CD4-positive, CD25-positive, alpha-beta regulatory T cell (primary cell): ENCODE measurements at places on chromosomes 2 and 18. TPM values are rescaled to one million over a fixed set of nuclear protein-coding genes. Genes with fewer than 3 reads are reported as not detected.

NDUFAF7 gene
- polyA plus RNA-seq, result 5.4 TPM

CABYR gene
- polyA plus RNA-seq, result not detected

ZAP70 gene
- 104 TPM for polyA plus RNA-seq

HSBP1L1 gene
- 9.6 TPM for polyA plus RNA-seq

DYNAP gene
- not detected for polyA plus RNA-seq

LRRC30 gene
- not detected for polyA plus RNA-seq

RNU2-63P gene
- 10.9 TPM for polyA plus RNA-seq

MAL gene
- polyA plus RNA-seq, result 173 TPM

TEX44 gene
- not detected for polyA plus RNA-seq

GNLY gene
- polyA plus RNA-seq, result 10.9 TPM

GRCh38 chr2:195619590-195619989, 37.4 kb upstream of the SLC39A10 start:
- no peak overlapping the region for H3K27ac ChIP-seq
- H3K27me3 ChIP-seq, result no peaks in the 10 kb centered on the region
- H3K4me1 ChIP-seq, result no peaks in the 10 kb centered on the region
- DNase-seq, result no peak
- H3K4me3 ChIP-seq, result no peak overlapping the region
- H3K36me3 ChIP-seq, result no peaks in the 10 kb centered on the region

DNA sequence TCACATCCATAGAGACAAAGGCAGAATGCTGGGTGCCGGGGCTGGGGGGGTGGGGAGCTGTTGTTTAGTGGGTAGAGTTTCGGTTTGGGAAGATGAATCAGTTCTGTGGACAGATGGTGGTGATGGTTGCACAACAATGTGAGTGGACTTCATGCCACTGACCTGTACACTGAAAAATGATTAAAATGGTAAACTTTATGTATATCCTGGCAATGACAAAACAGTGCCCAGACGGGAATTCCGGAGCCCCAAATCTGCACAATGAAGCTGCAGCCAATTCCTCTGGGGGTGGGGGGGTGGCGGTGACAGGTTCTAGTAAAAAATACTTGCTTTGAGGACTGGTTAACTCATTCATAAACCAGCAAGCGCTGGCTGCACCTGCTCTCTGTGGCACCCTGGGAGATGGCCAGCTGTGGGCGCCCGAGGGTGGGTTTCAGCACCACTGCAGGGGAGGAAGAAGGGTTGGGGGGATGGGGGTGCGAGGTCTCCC, 81.8 kb upstream of the HPCAL1 start:
- no peak overlapping the region for H3K27ac ChIP-seq
- H3K4me3 ChIP-seq, result no peak overlapping the region
- no peaks in the 10 kb centered on the region for H3K27me3 ChIP-seq
- no peak for DNase-seq

DNA sequence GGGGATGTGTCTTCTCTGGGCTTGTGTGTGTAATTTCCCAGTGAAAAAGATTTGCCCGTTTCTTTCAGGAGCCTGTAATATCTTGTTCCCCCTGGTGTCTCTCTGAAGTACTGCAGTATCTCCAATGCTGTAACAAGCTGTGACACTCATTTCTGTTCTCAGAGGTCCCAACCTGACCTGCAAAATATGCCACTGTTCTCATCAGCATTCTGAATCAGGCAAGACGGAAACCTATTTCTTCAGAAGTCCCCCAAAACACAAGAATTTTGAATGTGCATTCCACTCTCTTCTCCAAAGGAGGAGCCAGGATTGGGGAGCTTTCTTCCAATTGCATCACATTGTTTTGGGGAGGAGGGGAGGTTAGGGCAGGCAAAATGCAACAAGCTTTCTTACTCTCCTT, 77.0 kb upstream of the CNGA3 start:
- no peak overlapping the region for H3K27ac ChIP-seq
- no peaks in the 10 kb centered on the region for H3K36me3 ChIP-seq
- DNase-seq, result peak; percentile 37

GRCh38 chr2:124664363-124664762, 639.3 kb downstream of the CNTNAP5 start:
- no peak for DNase-seq
- no peak overlapping the region for H3K27ac ChIP-seq
- H3K27me3 ChIP-seq, result no peaks in the 10 kb centered on the region
- no peak overlapping the region for H3K4me3 ChIP-seq
- H3K4me1 ChIP-seq, result no peaks in the 10 kb centered on the region

DNA sequence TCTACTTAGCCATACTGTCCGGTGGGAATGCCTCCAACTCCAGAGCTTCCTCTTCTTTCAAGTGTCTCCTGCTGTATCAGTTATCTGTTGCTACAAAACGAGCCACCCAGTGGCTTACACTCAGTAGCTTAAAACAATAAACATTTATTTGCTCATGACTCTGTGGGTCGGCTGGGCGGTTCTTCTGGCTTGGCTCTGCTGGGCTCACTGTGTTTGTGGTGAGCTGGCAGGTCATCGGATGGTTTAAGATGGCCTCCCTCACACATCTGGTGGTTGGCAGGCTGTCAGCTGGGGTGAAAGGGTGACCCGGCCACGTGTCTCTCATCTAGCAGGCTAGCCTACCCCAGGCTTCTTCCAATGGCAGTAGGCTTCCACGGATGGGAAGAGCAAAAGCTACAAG, 122.4 kb upstream of the SLC1A4 start:
- DNase-seq, result no peak
- peaks cover 12% of the 10 kb centered on the region for H3K4me1 ChIP-seq
- no peak overlapping the region for H3K27ac ChIP-seq
- H3K36me3 ChIP-seq, result no peaks in the 10 kb centered on the region
- H3K4me3 ChIP-seq, result no peak overlapping the region

- no peak for DNase-seq
- no peak overlapping the region for H3K4me3 ChIP-seq
- no peak overlapping the region for H3K27ac ChIP-seq
- no peaks in the 10 kb centered on the region for H3K4me1 ChIP-seq
- H3K27me3 ChIP-seq, result no peaks in the 10 kb centered on the region
Observed at GRCh38 chr2:190640117-190640516, 8.8 kb upstream of the NAB1 start.

GRCh38 chr2:23497063-23497462, 112.1 kb downstream of the KLHL29 start:
- no peak overlapping the region for H3K4me3 ChIP-seq
- no peak overlapping the region for H3K27ac ChIP-seq
- DNase-seq, result peak; percentile 82
- no peaks in the 10 kb centered on the region for H3K36me3 ChIP-seq
- H3K27me3 ChIP-seq, result no peaks in the 10 kb centered on the region

GRCh38 chr2:63497576-63497975, 90.7 kb downstream of the WDPCP start:
- H3K27me3 ChIP-seq, result no peaks in the 10 kb centered on the region
- H3K36me3 ChIP-seq, result no peaks in the 10 kb centered on the region
- H3K4me3 ChIP-seq, result no peak overlapping the region
- H3K27ac ChIP-seq, result no peak overlapping the region

GRCh38 chr2:130766711-130767407, 11.5 kb downstream of the AMER3 start:
- H3K4me3 ChIP-seq, result no peak overlapping the region
- no peaks in the 10 kb centered on the region for H3K36me3 ChIP-seq
- DNase-seq, result no peak
- H3K27me3 ChIP-seq, result no peaks in the 10 kb centered on the region

DNA sequence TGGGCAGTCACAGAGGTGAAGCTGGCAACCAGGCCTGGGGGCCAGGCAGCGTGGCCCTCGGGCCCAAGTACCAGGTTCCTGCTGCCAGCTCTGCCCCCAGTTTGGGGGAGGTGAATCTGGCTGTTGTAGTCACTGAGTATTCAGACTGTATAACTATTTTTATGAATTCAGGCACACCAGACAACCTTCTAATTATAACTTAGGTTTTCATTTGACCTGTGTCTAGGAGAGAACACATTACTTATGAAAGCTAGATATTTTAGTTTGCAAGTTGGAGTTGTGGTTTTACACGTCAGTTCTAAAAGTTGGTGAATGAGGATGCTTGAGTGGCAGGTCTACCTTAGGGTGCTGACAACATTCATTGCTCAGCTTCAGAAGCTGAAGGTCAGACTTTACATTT, 71.7 kb downstream of the LIMS1 start:
- no peak overlapping the region for H3K27ac ChIP-seq
- H3K27me3 ChIP-seq, result no peaks in the 10 kb centered on the region
- DNase-seq, result no peak
- H3K4me3 ChIP-seq, result no peak overlapping the region

DNA sequence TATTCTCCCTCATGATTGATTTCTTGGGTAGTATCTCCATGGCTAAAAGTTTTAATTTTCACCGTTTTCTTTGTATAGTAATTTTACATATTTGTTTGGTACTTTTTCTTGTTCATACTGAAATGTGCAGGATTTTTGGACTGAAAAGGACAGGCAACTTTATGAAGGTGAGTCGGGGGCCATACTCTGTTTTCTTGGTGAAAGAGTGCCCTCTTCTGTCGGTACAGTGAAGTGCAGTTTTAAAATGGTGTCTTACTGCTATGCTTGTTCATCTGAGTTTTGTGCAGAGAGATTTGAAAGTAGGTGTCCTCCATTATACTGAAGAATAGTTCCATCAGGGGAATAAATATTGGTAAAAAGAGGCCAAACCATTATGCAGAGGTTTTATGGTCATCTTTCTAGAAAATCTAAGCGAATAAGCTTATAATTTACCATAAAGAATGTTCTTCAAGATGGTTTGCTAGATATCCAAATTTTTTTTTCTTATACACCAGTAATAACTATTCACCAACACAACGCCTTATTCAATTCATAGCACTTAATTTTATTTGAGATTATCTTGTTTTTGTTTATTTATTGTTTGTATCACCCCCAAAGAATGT, 8.7 kb upstream of the SERPINB13 start:
- DNase-seq, result no peak
- H3K4me3 ChIP-seq, result no peak overlapping the region
- no peaks in the 10 kb centered on the region for H3K36me3 ChIP-seq

DNA sequence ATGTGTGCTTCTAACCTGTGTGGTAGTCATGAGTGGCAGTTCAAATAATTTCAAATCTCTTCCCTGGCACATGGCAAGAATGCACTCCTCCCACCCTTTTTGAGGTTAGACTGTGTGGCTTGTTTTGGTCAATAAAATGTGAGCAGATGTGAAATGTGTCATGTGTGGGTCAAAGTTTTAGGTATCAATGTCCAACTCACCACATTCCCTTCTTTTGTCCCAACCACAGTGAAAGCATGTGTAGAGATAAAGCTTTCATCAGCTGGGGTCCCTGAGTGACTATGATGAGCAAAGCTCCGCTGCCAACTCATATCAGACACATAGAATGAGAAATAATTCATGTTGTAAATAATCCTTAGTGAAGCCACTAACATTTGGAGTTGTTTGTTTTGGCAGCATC, 118.2 kb downstream of the PAX3 start:
- no peak for DNase-seq
- no peaks in the 10 kb centered on the region for H3K36me3 ChIP-seq
- no peak overlapping the region for H3K27ac ChIP-seq
- H3K27me3 ChIP-seq, result no peaks in the 10 kb centered on the region
- no peak overlapping the region for H3K4me3 ChIP-seq
- H3K4me1 ChIP-seq, result no peaks in the 10 kb centered on the region

DNA sequence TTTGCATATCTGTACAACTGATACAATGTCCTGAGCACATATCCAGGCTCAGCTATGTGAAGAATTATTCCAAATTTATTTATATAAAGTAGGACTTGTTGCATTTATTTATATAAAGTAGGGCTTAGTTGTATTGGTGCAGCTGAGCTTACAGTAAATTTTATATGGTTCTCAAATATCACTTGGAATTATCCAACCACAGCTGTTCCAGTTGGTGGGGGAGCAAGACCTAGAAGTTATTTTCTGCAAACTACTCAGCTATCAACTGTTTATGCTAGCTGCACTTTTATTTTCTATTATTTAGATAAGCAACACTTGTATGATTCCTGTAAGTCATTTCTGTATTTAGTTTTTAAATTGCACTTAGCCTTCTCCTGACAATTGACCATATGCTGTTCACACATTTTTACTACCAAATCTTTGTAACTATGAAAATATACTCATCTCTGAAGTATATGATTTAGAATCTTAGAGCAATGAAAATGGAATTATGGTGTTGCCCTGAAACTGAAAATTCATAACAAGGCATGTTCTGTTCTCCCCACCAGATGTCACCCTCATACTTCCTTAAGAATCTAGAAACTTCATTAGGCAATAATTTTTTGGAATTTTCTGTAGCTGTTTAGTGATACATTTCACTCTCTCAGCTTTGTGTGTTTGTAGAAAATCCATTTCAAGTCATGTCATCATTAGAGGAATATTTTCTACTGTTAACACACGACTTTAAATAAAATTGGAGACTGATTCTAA, 157.0 kb upstream of the CBLN2 start:
- H3K27me3 ChIP-seq, result no peaks in the 10 kb centered on the region
- H3K27ac ChIP-seq, result no peak overlapping the region
- H3K36me3 ChIP-seq, result no peaks in the 10 kb centered on the region
- H3K4me1 ChIP-seq, result no peaks in the 10 kb centered on the region

- H3K36me3 ChIP-seq, result no peaks in the 10 kb centered on the region
- no peaks in the 10 kb centered on the region for H3K4me1 ChIP-seq
- H3K27me3 ChIP-seq, result no peaks in the 10 kb centered on the region
- H3K27ac ChIP-seq, result no peak overlapping the region
- H3K4me3 ChIP-seq, result no peak overlapping the region
Observed at GRCh38 chr2:215161301-215161829, 22.9 kb upstream of the ABCA12 start.

GRCh38 chr2:11652553-11652952, 17.4 kb downstream of the NTSR2 start:
- H3K4me3 ChIP-seq, result no peak overlapping the region
- no peak overlapping the region for H3K27ac ChIP-seq
- H3K27me3 ChIP-seq, result peaks cover 8% of the 10 kb centered on the region
- no peak for DNase-seq
- H3K4me1 ChIP-seq, result no peaks in the 10 kb centered on the region
- no peaks in the 10 kb centered on the region for H3K36me3 ChIP-seq

GRCh38 chr18:75904416-75904815, 476.9 kb upstream of the SMIM21 start:
- H3K36me3 ChIP-seq, result no peaks in the 10 kb centered on the region
- H3K4me1 ChIP-seq, result no peaks in the 10 kb centered on the region
- no peak for DNase-seq
- no peak overlapping the region for H3K4me3 ChIP-seq
